Head of caudate nucleus (tissue), 42 donors: ENCODE measurements at places on chromosomes 1 and 21.

DNA sequence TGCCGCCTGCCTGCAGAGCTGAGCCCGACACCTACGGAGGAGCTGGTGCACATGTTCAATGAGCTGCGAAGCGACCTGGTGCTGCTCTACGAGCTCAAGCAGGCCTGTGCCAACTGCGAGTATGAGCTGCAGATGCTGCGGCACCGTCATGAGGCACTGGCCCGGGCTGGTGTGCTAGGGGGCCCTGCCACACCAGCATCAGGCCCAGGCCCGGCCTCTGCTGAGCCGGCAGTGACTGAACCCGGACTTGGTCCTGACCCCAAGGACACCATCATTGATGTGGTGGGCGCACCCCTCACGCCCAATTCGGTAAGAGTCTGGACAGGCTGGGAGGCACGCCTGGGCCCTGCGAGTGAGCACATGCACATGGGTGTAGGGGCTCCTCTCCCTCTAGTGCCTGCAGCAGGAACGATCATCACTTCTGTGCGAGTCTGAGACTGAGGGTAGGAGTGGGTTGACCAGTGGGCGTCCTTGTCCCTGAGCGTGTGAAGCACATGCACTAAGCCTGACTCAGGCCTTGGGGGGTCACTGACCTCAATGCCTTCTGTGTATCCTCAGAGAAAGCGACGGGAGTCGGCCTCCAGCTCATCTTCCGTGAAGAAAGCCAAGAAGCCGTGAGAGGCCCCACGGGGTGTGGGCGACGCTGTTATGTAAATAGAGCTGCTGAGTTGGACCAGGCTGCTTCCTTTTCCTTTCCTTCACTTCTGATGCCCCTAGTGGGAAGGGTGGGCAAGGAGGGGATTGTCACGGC is 6.9 kb downstream of the DMAP1 start:
- peak; percentile 40 for DNase-seq

DNA sequence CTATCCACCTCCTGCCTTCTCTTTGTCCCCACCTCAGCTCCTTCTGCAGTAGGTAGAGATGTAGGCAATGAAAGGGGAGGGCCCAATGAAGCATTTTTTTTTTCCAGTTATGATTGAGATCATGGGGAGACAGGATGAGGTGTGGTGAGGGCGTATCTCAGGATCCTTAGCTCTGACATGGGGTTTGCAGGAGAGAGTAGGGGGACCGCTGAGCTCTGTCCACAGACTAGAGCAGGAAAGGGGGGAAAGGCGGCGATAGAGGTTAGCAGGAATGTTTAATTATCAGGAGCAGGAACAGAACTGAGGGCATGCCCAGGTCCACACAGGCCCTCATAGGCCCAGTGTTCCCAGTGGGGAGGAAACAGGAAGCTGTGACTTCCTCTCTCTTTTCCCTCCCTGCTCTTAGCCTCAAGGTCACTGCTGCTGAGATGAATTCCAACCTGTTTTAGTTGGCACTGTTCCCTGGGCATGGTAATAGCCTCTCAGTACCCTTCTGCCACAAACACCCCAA is 901 bp upstream of the RXFP4 start:
- no peak for DNase-seq

- no peak for DNase-seq
These were observed 318.0 kb downstream of the PTPRU start for GRCh38 chr1:29554208-29554778.

DNA sequence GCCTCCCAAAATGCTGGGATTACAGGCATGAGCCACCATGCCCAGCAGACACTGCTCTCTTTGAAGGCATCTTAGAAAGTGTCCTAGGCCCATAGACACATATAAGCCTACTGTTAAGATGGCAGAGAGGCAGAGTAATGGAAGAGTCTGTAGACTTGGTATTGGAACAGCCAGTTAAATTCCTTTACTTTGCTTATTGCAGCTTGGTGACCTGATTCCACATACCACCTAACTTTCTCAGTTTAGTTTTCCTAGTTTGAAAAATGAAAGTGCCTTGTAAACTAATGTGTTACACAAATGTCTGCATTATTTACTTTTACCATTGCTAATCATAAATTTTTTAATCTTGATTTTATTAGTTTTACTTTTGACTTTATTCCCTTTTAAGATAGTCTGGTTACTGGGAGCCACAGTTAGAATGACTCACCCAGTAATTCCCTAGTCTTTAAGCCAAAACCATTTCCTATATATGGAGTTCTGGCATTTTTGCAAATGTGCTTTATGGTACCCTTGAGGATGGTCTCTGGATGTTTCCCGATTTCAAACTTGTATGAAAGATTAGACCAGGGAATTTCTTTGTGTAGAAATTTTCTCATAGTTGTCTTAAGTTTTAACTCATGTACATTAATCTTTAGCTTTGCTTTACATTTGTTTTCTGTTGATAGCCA is 6.4 kb downstream of the SMAP2 start:
- no peak for DNase-seq

DNA sequence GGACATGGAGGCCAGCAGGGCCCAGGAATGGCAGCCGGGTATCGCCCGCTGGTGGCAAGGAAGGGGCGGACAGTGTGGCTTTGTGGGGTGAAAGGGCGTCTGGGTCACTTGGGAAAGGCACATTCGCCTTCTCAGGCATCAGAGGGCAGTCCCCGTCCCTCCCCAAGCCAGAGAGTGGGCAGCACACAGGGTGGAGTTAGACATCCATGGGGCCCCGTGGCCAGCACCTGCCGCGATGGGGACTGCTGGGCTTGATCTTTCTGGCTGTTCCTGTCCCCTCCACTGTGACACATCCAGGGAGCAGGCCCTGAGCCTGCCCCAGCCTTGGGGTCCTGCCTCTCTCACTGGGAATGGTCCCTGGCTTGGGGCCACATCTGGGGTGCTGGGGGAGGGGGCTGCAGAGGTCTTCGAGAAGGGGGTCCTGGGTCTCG is 4.0 kb upstream of the TRPM2 start:
- DNase-seq: no peak

DNA sequence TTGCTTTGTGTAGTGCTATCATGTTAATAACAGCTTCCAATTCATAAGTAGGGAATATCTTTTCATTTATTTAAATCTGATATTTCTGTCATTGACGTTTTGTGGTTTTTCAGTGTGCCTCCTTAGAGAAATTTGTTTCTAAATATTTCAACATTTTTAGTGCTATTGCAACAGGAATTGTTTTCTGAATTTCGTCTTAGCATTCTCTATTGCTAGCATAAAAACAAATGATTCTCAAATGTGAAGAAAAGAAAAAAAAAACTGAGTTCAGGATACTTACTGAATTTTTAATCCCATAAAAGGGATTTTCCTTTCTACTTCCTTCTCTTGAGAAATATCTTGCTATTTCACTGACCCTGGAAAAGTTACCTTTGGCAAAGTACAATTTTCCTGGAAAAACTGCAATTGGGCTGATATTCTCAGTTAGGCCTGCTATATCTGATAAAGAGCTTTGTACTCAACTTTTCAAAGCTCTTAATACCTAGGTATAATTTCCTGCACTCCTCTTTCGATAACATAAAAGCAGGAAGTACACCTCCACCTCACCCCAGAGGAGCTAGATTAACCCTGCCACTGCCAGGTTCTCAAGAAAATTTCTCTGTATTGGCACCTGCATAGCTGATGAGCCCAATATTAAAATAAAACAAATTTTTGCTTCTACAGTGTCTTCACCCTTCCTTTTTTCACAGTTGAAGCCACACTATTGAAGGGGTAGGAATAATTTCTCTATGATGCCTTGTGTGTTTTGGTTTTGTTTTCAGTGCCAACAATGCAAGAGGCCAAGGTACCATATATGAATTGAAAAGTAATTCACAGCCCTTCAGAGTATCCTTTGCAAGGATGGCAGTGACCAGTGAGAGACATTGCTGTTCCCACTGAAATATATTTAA is 35.6 kb downstream of the PTPN14 start:
- DNase-seq: no peak

DNA sequence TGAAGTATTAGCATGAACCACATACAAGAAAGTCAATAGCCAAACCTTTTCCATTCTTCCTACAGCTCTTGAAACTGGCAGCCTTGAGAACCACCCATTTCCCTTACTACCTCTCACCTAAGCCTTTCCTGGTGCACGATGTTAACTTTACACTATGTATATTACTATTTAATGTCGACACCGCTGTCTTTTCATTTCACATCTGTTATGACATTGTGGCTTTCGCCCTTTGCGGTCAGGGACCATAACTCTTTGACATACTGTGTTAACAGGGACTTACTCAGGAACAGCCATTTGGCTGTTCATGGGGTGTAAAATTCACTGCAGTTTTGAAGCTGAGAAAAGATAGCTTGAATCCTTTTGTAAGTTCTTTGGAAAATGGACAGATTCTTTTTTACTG is 21.1 kb upstream of the GPR88 start:
- no peak for DNase-seq
